Activated CD4-positive, alpha-beta T cell treated with anti-CD3 and anti-CD28 coated beads, Interleukin-2, amount 50 U/mL, for 1 hour (primary cell): ENCODE measurements at places on chromosomes 6 and 20.
A peak's percentile ranks its signal among the peaks of the same experiment; 100 is the strongest.

DNA sequence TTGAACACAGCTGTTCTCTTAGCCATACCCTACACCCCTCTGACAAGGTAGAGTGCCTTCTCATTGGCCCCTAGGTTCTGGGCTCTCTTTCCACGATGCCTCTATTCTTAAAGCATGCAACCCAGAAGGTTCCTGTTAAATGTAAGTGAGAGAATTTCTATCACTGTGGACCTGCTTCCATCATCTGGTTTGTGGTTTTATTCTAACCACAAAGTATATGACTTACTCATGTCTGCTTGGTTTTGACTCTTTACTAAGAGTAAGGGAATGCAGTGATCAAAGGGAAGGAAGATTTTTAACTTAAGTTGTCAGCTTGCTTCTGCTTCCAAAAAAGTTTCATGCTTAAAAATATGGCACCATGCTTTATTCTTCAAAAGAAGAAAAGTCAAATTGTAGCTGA lies 80.2 kb downstream of the ANKEF1 start:
- no peak for DNase-seq

DNA sequence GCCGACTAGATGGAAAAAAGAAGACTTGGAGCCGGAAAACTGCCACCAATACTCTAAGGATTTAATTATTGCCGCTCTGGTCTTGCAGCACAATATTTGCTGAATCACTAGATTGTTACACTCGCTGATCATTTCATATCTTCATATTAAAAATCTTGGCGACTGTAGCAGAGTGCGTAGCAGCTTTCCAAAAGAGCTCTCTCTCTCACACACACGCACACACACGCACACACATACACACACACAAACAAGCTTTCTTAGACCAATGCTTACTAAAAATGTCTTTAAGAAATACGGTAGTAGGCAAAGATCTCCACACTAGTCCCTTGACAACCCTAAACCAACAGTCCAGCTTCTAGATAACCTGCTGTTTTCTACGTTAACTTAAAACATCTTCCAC lies 7.7 kb downstream of the GRIK2 start:
- no peak for DNase-seq

GRCh38 chr20:44217342-44218092 lies 6.9 kb upstream of the OSER1 start:
- peak; percentile 60 for DNase-seq

DNA sequence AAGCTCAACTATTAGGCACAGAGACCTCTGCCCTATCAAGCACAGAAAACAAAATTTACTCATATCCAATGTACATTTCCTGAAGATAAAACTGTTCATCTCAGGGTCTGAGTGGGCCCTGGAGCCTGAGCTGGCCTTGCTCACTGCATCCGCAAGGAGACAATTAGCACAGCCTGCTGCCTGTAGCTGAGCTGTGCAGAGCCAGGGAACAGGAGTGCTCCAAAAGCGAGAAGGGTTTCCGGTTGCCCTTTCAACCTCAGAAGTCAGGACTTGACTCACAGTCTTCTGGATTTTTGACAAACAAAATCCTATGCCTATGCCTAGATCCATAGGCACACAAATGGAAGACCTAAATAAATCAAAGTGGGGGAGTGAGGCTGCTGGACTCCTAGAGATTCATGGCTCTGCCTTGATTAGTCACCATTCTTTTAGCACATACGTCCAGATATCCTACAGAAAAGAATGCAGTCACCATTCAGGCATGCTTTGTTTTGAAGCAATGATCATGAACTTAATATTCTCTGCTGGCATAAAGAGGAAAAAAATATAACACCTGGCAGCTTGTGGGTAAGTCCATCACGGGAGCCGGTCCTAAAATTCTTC lies 73.5 kb downstream of the BFSP1 start:
- no peak for DNase-seq

DNA sequence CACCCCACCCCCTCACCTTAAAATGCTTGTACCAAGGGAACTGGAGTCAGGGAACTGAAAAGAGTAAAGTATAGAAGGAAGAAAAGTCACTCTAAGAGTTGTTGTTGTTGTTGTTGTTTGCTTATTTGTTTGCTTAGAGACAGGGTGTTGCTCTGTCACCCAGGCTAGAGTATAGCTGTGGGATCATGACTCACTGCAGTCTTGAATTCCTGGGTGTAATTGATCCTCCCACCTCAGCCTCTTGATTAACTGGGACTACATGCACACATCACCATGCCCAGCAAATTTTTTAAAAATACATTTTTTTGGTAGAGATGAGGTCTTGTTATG lies 681.6 kb upstream of the GJE1 start:
- no peak for DNase-seq

- peak; percentile 67 for DNase-seq
Observed at GRCh38 chr20:3751675-3752385, 15.7 kb downstream of the ADISSP start.

- no peak for DNase-seq
Observed at GRCh38 chr6:7252390-7252789, 60.6 kb downstream of the SSR1 start.

DNA sequence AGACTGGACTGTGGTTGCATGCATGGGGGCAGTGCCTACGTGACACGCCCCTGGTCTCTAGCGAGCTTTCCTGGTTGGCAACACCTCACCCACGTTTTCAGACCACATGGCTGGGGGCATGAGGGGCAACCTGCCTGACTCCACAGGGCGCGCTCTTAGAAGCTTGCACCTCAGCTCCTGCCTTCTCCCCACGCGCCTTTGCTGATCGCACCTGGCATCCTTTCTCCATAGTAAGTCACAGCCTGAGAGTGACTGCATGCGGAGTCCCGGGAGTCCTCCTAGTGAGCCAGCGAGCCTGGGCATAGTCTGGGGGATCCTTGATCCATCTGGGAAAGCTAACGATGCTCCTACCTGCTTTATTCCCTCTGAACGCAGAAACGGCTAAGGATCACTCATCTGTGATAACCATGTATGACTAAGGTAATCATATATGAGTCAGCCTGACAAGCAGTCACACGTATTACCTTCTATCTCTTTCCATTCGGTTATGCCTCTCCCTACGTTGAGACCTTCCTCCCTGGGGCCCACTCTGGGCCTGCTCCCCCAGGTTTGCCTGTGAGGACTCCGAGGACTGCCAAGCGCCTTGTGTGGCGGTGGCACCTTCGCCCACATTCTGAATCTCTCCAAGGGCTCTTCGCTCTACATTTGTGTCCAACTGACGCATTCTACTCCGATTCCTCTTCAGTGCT lies 4.5 kb downstream of the TCFL5 start:
- DNase-seq = no peak

DNA sequence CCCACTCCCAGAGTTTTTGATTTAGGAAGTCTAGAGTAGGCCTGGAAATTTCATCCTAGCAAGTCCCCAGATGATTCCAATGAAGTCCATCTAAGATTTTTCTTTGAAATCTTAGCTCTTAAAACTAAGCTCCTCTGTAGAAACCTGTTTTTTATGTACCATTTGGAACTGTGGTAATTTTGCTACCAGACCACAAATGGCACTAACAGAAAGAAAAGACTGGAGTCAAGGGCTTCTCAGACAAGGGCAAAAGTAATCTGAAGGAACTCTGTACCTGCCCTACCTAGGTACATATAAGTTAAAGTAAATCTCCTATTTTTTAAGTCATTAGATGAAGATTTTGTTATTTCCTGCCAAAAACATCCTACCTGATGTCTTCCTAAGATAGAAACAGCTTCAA lies 155.0 kb upstream of the HTR1E start:
- DNase-seq = no peak

- DNase-seq = no peak
Observed at GRCh38 chr6:107689951-107690642, 134.0 kb downstream of the SCML4 start.

DNA sequence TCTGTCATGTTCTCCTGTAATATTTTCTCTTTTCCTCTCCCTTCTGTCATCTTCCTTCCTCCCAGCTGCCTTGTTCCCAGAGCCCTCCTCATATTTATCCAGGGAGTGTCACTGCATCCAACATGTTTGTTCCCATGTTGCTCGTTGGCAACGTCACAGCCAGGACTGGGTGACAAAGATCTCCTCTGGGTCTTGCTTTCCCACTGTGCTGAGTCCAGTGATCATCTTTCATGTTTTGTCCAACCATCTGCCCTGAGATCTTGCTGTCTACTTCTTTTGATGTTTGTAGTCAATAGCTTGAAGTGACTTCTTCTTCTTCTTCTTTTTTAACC lies 26.6 kb downstream of the FARS2 start:
- no peak for DNase-seq

GRCh38 chr6:33716890-33717632 lies 5.6 kb upstream of the UQCC2 start:
- DNase-seq = no peak

- DNase-seq = no peak
Observed at GRCh38 chr6:9540126-9540525, 874.7 kb downstream of the TFAP2A start.

DNA sequence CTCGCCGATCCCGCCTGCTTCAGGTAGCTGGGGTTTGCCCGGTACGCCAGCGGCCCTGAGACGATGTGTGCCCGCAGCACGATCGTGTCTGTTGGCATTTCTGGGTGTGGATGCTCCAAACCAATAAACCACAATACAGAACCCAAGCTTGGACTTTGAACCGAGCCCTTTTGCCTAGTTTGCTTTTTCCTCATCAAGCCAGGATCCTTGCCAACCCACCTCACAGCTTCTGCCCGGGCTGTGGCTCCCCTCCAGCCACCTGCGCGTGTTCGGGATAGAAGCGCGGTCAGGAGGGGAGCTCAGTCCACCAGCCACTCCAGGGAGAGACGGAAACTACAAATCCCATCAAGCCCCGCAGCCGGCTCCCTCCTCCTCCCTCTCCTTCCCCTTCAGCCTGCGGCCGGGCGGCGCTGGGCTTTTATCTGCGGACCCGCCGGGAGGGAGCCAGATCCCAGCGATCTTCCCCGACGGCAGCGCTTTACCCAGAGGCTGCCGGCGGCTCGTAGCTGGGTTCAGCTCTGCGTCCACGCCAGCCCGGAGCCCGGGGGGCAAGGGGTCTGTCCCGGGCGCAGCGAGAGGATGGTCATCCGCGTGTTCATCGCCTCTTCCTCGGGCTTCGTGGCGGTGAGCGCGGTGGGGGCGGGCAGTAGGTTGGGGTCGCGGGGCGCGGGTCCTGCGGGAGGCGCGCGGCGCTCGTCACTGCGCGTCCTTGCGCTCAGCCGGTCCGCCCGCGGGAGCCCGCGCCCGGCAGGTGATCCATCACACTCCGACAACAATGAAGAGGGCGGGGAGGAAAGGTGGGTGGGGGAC lies at the start of gene SH3BGRL2:
SH3BGRL2 (plus strand) TSS at position 447 of the 810 bp plus-strand sequence; CDS start at position 580, 133 bp downstream.
- peak; percentile 7 for DNase-seq

DNA sequence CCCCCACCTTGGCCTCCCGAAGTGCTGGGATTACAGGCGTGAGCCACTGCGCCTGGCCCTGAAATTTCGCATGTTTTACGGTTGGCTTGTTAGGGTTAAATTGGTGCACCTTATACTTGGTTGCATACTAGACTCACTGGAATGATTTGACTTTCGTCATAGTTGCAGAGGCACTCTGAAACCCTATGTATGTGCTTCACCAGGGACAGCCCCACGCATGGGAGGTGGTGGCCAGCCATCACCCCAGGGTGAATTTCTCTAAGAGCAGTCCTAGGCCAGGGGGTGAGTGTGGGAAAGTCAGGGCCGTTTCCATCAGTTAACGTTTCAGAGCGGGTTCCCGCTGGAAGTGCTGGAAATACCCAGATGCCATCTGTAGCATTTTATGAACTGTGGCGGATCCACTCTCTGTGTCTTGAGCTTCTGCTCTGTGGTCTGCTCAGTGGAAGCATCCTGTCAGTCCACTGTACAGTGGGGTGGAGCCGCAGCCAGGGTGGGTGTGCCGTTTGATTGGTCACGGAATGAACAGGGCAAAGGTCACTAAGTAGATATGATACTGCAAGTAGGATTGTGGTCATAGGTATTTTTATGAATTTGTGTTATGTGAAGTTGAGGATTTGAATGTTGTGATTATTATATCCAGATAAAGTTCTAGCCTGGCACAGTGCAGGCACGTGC lies 13.2 kb downstream of the DNAJC5 start:
- DNase-seq = no peak

GRCh38 chr20:5100684-5101347 lies 18.9 kb downstream of the PCNA start:
- peak; percentile 76 for DNase-seq

GRCh38 chr20:42051921-42052320 lies 433.7 kb upstream of the CHD6 start:
- no peak for DNase-seq

GRCh38 chr20:11063444-11063843 lies 389.6 kb upstream of the JAG1 start:
- no peak for DNase-seq

DNA sequence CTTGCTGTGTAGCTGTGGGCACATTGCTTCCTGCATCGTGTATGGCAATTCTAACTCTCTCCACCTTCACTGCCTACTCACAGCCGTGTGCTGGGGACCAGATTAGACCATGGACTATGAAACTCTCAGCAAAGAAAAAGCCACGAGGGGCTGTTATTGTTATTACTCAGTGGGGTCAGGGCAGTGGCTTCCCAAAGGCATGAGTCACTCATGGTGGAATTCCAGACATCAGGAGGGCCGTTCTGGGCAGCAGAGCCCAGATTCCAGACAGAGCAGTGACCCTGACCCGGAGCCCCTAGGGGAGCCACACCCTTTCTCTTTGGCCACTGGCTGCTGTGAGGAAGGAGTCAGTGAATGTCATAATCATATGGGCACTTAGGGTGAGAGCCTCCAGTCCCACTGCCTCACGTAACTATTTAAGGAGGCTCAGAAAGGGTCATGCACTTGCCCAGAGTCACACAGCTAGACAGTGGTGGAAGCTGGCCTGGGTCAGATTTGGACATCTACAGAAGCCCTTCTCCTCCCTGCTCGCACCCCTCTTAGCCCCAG lies 22.2 kb upstream of the CCN5 start:
- DNase-seq = no peak

DNA sequence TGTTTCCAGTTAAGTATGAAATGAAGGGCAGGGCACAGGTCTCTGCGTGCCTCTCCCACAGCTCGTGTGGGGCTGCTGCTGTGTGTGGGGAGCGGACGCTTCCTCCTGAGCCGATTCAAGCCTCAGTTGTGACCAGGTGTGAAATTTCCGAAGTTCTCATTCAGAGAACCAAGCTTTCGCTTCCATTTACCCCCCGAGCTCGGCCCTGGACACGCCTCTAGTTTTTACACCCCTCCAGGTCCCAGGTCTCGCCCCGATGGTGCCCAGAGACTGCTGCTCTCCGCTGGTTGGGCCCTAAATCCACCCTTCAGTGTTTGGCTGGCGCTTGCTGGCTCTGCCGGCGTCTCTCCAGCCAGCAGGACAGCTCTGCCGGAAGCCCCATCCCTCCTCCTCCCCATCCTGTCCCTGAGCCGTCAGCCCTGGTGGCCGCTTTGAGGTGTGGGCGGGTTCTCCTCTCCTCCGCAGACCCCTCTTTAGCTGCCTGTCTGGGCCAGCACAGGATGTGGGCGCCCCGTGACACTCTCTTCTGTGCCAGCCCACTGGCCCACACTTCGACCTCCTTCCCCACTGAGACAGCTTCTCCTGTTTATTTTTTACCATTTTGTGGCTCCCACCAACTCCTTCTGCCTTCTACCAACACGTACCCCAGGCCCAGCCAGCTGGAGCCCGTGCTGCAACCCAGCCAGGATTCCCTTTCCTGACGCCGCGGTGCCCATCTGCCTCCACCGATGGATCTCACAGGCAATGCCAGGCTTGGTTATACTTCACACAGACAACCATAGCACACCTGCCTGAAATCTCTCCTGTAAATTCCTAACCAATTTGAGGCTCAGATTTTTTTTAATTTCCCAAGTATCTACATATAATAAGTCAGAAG lies 142.8 kb downstream of the DLL1 start:
- DNase-seq = peak; percentile 20

- peak; percentile 62 for DNase-seq
Observed at GRCh38 chr6:118709859-118710350, 58.5 kb upstream of the CEP85L start.

- no peak for DNase-seq
Observed at GRCh38 chr6:150146436-150146835, 3.6 kb downstream of the PPP1R14C start.
